Fibroblast of lung (primary cell): ENCODE measurements at places on chromosomes 6 and 20.

DNA sequence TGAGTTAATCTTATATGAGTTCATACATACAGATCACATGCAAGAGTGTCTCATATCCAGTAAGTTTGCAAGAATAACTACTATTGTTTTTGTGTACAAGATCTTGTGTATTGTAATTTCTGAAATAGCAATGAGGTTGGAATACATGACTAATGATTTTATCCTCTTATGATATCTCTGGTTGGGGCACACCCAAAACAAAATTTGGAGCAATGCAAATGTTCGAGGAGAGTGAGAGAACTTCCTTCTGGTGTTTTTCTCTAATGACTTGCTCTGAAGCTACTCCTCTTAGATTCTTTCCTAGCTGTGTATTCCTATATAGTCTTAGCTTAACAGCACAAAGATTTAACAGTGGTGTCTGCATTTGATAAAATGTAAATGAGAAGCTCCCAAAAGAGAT is 252.5 kb downstream of the LAMA2 start:
- no peak for DNase-seq

GRCh38 chr6:112743323-112743722 is 396.2 kb downstream of the RFPL4B start:
- DNase-seq: no peak

- no peak for DNase-seq
Measured at GRCh38 chr20:33549229-33549999, 59.5 kb downstream of the CBFA2T2 start.

DNA sequence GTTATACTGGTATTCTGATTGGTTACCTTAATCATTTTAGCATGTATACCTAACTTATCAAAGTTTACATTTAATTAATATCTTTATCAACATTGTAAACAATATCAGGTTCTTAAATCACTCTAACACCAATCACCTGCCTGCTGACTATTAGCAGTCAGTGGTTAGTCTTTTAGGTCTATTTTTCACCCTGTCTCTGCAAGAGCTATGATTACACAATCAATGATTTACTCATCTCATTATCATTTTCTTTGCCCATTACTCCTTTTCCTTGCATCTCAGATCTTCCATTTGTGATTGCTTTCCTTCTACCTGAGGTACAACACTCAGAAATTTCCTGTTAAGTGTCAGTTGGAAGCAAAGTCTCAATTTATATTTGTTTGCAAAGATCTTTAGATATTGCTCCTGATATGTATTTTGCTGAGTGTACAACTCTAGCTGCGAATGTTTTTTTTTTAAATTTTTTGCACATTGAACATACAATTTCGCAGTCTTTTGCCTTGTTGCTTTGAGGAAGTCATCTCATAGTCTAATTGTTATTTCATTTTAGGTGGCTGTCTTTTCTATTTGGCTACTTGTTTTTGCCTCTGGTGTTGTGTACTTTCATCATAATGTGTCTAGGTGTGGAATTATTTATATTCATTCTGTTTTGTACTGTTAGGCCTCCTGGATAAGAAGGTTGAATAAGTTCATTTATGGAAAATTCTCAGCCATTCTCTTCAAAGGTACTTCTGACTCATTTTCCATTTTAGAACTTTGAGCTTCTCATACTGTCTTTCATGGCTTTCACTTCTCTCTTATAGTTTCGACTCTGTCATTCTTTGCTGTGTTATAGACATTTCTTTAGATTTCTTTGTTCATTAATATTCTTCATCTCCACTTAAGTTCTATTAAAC is 104.9 kb upstream of the CEP162 start:
- no peak for DNase-seq

DNA sequence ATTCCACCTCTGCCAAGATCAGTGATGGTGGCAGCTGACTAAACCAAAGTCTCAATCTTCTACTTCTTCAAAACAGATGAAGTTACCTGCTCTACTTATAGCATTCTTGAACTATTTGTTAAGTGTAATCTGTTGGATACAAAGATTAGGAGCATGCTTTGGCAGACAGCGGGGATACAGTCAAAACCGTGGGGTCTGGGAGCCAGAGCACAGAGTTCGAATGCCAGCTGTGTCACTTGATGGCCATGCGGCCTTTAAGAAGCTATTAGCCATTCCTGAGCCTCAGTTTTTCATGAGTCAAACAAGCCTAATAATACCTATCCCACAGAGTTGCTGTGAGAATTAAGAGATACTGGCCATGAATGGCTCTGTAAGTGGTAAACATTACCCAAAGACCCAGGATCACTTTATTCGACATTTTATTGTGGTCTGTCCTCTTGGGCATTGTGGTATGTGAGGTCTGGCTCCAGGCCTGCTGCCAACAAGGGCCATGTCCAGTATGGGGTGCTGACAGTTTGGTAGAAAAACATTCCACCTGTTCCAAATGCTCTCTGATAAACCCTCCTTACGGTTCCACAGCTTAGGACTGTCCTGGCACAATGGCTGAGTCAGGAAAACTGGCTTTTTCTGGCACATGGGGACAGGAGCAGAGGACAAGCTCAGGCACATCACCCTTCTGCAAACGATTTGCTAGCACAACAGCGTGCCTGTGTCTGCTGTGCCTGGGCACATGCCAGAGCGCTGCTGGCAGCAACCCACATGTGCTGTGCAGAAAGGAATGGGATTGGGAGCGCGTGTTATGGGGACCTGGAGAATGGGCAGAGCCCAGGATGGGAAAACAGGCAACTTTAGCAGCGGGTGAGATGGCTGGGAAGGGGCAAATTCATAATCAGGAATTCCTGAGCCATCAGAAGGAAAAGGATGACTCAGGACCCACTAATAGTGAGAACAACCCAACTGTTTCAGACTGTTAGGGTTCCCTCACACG is 15.7 kb upstream of the FAM83C start:
- peak; percentile 76 for DNase-seq

DNA sequence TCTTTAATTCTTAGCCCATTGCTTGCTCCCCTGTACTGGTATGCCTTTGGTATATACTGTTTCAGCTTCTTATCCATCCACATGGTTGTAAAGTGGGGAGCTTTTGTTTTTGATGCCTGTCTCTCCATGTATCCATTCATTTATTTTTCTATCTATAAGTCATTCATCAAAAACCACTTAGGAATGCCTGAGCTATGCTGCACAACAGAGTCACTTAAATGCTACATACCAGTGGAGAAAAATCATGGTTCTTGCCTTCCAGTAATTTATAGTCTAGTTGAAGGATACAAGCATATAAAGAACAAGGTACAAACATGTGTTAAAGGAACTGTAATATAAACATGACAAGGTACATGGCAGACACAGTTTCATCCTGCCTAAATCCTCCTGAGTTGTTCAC is 347.3 kb downstream of the NRN1 start:
- DNase-seq: peak; percentile 52

DNA sequence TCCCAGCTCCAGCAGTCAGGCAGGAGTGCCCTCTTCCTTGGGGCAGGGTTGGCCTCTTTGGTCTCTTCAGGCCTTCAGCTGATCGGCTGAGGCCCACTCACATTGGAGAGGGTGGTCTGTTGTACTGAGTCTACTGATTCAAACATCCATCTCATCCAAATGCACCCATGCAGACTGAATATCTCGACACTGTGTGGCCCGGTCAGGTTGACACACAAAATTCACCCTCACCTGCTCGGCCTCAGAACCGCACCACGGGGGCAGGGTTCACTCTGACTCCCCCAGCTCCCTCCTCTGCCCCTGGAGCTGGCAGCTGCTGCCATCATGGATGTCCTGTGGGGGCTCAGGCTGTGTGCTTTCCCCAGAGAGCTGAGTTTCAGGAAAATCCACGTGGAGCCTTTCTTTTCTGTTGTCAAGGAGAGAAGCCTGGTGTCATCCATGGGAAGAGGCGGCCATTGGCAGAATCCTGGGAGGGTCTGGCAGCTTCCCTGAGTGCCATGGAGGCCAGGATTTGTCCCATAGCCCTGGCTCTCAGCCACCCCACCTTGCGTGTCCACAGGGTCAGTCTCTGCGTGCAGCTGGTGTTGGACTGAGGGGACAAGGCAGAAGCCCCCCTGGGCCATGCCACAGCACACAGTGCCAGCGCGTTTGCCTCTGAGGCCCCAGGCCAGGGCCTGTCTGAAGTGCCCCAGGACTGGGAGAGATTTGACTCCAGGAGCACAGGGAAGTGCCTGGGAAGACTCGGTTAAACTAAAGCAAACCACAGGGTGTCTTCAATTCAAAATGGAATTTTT is 114.1 kb downstream of the ERMARD start:
- DNase-seq: no peak

DNA sequence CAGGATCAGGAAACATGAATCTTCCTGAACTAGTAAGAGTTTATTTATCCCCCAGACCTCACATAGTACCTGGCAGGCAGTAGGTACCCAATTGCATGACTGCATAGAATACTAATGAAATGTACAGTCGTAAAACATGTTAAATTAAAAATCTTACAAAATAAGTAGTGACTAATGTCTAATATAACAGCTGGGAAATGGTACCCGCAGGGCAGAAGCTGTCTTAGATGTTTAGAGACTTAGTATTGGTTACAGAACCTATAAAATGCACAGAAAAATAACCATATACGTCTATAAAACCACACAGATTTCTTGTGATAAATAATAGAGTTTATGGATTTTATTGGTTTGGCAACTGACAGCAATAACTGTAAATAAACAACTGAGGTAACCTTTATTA is 139.1 kb upstream of the GMDS start:
- no peak for DNase-seq

DNA sequence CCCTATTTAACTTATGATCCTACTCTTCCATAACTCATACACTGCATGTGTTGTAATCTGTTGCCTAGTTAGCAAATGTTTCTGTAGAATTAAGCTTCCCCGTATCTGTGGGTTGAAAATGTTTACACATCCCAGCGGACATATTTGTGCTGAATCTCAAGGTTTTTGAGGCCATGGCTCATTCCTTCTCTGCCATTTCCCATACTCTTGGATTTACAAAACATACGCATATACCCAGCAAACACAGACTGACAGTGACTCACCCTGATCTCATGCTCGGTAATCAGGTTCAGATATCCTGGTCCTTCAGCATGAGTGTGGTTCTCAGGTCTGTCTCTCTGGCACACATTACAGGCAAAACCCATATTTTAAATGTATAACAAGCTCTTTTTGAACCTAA is 58.7 kb downstream of the AGPAT4 start:
- peak; percentile 100 for DNase-seq

DNA sequence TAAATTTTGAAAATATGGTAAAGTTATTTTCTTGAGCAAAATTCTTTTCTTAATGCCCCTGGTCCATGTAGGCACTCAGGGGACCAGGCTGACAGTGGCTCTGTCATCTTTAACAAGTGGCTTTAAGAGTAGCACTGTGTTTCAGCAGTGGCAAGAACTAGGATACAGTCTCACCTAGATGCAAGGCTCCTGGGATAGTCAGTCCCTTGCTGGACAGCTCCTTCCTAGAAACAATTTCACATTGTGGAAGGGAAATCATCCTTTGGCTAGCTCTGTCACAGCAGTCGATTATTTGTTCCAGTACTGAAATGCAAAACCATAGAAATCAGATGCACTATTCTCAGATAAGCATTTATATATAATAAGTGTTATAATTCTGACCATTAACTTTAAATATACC is 175.4 kb upstream of the KCNQ5 start:
- DNase-seq: peak; percentile 16

DNA sequence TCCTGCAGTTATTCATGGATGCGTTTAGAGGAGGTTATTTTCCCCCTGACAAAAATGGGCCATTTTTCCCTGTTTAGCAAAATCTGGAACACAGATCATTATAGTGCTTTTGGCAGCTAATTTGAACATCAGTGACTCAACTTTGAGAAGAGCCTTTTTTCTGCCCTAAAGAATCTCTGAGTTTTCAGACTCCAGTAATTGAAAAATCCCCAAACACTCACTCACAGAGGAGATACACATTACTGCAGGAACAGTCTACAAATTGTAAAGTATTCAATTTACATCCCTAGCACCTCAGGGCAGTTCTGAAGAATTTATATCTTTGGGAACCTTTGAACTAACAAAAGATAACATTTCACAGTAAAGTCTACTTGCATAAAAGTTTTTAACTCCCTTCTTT is 966.6 kb upstream of the SLC35B3 start:
- DNase-seq: peak; percentile 14

DNA sequence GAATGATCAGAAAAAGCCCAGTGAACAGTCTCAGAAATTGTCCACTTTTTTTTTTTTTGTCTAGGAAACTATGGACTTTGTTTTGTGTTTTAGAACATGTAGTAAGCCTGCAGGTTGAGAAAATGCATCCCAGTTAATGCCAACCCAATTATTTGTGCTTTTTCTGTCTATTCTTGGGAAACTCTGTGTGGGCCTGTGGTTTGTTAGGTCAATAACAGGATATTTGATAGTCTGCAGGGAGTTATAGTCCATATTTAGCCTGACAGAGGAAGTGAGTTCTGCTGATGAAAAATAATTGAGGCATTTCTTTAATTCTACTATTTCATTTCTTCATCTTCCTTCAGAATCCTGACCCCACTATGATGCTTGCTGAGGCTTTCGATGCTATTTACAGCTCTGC is 154.0 kb upstream of the LAMP5 start:
- DNase-seq: no peak

DNA sequence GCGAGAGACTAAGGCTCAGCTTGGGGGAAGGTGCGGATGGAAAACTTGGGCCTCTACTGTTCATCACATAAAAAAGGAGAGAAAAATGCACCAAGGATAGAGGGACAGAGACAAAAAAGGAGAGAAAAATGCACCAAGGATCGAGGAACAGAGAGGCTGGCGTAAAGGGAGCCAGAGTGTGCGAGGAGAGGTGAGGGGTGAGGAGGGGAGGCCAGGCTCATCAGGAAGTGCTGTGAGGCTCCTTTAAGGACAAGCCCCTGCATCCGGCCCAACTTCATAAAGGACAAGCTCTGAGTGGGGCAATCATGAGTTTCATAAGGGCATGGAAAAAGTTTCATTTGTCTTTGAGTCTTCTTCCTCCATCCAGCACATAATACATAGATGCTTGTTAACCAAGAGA is 117.2 kb upstream of the NXT1 start:
- DNase-seq: no peak

DNA sequence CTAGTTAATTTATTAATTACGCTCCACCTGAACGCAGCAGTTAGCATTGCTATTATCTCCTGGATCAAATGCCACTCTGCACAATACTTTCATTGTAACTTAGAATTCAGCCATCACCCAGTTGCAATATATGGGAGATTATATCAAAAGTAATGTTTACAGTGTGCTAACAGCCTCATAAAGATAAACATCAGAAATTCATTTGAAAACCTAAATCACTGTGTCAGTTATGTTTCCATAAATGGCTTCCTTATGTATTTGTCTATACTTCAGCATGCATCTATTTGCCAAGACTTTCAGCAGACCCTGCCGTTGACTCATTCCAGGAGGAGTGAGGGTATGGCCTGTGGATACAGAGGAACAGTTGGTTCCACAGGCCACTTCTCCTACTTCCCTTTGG is 300.1 kb downstream of the TFAP2B start:
- no peak for DNase-seq

- DNase-seq: no peak
Measured at GRCh38 chr20:62979876-62980373, 26.8 kb downstream of the BHLHE23 start.

DNA sequence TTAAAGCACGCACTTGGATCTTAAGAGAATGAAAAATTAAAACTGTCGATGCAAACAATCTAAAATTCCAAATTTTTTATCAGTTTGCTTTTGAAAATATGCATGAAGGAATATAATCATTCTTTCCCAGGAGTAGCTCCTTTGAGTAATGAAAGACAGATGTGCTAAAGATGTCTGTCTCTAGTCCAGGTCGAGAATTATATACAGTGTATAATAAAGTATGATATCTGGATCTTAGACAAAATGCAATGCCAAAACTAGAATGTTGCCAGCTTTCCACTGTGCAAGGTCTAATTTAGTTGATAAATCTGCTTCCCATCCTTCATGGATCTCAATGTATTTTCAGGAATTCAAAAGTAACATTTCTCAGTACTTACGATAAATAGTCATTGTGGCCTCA is 65.1 kb upstream of the ADGRG6 start:
- DNase-seq: no peak
